ENCODE measurements at places on chromosomes 3 and 15.

DNA sequence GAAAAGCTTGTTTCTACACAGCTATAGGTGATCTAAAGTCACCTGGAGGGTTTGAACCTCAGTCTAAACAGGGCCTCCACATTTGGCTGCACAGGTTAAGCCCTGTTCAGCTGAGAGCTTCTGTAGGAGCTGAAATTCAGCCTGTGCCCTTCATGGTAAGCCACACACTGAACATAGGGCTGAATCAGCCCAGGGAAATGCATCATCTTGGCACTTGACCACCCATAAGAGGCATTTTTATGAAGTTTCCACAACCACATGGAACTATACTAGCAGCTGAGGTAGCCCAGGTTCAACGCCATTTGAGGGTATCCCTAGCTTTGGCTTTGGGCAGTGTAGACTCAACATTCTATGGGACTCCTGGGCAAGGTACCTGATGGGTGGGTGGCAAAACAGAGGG is 126.8 kb downstream of the FAM174B start:
- DNase-seq = no peak

DNA sequence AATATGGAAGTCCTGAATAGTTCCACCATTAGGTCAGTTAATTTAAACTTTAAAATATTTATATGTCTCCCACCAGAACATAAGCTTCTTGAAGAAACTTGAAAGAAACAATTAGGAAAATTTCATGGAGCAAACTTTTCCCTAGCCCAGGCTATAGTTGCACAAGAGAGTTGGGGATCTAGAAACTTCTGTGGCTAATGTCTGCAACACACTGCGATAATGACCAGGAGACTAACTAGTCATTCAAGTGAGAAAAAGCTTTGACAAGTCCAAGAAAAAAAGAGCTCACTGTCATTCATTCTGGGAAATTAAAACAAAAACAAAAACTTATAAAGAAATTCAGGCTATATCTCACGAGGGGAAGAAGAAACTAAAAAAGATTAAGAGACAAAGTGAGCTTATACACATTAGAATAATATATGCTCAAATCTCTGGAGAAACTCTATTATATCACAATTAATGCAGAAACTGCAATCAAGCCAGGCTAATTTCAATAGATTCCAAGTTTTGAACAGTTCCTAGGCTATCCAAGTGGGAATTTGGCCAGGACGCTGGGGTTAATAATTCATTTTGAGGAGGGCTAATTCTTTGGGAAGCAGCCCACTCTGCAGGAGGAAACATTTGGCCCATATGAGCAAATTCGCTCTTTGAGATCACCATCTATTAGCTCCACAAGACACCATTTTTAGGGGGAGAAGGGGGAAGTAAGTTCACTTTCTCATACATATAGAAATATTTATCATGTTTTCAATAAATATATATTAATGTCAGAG is 134.6 kb downstream of the MEIS2 start:
- no peak for DNase-seq

GRCh38 chr3:191919491-191920026 is 458.6 kb downstream of the PYDC2 start:
- no peak for DNase-seq

GRCh38 chr15:85646538-85647091 is 148.1 kb downstream of the KLHL25 start:
- DNase-seq = no peak

DNA sequence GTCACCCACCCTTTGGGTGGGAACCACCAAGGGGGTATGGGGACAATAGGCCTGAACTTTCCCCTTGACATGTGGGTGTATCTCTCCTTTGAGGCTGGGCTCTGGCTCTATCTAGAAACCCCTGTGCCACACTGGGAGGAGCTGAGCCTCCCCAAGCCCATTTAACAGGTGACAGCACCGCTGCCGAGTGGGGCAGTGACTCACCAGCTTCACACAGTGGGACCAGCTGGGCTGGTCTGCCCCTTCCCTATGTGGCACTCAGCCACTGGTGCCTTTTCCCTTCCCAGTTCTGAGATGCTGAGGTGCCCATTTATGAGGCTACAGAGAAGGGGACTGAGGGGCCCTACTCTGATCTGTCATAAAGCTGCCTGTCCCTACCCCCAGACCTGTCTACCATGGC is 5.1 kb downstream of the PSTPIP1 start:
- no peak for DNase-seq

Data from NCI-H1417 (cell line).